ENCODE measurements at places on chromosomes 4 and X. TPM values are rescaled to one million over a fixed set of nuclear protein-coding genes. Genes with fewer than 3 reads are reported as not detected.

Gene BST1
- 0.60 TPM for total RNA-seq

Gene PPP4R3C
- total RNA-seq = not detected

Gene PHEX
- total RNA-seq = 0.21 TPM

Gene ANOS1
- 22.5 TPM for total RNA-seq

Gene MXRA5
- 0.09 TPM for total RNA-seq

Gene TDO2
- 0.57 TPM for total RNA-seq

Gene KLB
- total RNA-seq = not detected

Gene MAGEA2
- 0.14 TPM for total RNA-seq

Gene SRD5A3
- 5.9 TPM for total RNA-seq

Gene NXF3
- 0.27 TPM for total RNA-seq

Gene GPM6B
- 3.4 TPM for total RNA-seq

Gene TCEANC
- total RNA-seq = 2.9 TPM

Gene CCNA2
- 129 TPM for total RNA-seq

Gene KLHL4
- 32.6 TPM for total RNA-seq

Gene EMCN
- total RNA-seq = 1.2 TPM

Gene BEX3
- total RNA-seq = 1,498 TPM

Gene SRPX
- 9.6 TPM for total RNA-seq

Gene GLUD2
- 0.18 TPM for total RNA-seq

Gene ESX1
- not detected for total RNA-seq

Gene DUX4
- total RNA-seq = not detected

Gene FGD1
- 28.8 TPM for total RNA-seq

Gene GABRE
- 1.5 TPM for total RNA-seq

Gene STK32B
- total RNA-seq = not detected

Gene CDKL2
- total RNA-seq = 2.4 TPM

Gene STBD1
- 21.8 TPM for total RNA-seq

Gene TMEM156
- not detected for total RNA-seq

Gene SPIN2A
- total RNA-seq = 0.51 TPM

Gene ADH7
- total RNA-seq = not detected

Gene TMSB15A
- 3.8 TPM for total RNA-seq

Gene HAND2
- total RNA-seq = 352 TPM

Gene AGTR2
- total RNA-seq = not detected

Gene NMU
- total RNA-seq = 1.7 TPM

Gene KLKB1
- 0.09 TPM for total RNA-seq

Gene MAOB
- 0.67 TPM for total RNA-seq

Gene MAGEB2
- total RNA-seq = not detected

Gene SPATA18
- 13.6 TPM for total RNA-seq

Gene PRRG3
- 4.8 TPM for total RNA-seq

Gene GAGE12C
- total RNA-seq = not detected

Gene CXCL3
- not detected for total RNA-seq

Gene CFAP47
- total RNA-seq = 0.28 TPM

Gene CC2D2A
- total RNA-seq = 43.5 TPM

Gene TMEM271
- total RNA-seq = not detected

Gene ARSD
- 32.7 TPM for total RNA-seq

Gene SMIM10L2A
- total RNA-seq = 17.2 TPM

Gene ASB9
- total RNA-seq = 0.54 TPM

Gene STEEP1
- total RNA-seq = 36.3 TPM

All from cardiac muscle cell (in vitro differentiated cells and primary cell).